ENCODE measurements at places on chromosomes 16 and 17.

DNA sequence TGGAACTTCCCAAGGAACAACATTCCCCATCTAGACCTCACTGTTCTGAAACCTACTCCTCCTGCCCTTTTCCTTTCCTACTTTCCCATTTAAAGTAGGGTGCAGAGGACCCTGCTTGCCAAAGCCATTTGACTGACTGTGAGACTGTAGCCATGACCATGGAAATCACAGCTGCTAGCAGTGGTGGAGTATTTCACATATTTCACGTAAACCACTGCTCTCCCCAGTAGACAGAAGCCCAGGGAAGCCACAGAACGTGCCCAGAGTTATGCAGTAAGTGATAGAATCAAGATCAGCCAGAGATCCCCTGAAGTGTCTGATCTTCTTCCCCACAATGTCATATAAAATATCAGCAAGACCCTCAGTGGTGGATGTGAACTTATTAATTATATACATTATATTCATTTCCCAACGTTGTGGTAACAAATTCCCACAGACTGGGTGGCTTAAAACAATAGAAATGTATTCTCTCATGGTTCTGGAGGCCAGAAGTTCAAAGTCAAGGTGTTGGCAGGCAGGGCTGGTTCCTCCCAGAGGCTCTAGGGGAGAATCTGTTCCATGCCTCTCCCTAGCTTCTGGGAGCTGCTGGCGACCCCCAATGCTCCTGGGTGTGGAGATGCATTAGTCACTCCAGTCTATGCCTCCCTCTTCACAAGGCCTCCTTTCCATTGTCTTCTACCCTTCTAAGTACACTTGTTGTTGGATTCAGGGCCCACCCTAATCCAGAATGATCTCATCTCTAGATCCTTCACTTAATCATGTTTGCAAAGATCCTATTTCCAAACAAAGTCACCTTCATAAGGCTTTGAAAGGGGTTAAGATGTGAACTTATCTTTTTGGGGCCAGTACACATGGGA, 20.7 kb upstream of the PRM1 start:
- DNase-seq: no peak

DNA sequence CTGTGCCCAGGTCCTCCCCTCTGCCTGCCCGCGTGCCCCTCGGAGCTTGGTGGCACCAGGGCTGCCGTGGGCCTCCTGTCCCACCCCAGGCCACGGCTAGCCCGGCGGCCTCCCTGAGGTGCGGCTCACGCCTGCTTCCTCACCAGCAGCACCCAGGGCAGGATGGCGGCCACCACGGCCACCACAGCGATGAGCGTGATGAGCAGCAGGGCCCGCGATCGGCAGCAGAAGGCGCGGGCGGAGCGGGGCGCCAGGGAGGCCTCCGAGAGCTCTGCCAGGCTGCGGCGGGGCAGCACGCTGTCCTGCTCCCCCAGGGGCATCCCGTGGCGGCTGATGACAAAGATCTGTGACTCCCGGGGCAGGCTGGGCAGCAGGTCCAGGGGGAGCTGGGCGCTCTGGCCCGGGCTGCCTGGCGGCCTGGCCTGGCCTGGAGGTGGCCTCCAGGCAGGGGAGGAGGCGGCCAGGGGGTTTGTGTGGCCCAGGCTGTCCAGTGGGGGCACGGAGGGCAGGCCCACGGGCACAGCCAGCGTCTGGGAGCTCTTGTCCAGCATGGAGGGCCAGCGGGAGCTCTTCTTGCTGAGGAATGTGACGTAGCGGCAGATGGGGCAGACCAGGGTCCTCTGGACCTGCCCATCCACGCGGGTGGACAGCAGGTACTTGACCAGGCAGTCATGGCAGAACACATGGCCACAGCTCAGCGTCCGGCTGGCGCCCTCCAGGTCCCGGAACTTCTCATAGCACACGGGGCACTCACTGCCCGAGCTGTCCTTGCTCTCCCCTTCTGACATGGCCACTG, 4.8 kb downstream of the RNF222 start:
- DNase-seq: no peak

DNA sequence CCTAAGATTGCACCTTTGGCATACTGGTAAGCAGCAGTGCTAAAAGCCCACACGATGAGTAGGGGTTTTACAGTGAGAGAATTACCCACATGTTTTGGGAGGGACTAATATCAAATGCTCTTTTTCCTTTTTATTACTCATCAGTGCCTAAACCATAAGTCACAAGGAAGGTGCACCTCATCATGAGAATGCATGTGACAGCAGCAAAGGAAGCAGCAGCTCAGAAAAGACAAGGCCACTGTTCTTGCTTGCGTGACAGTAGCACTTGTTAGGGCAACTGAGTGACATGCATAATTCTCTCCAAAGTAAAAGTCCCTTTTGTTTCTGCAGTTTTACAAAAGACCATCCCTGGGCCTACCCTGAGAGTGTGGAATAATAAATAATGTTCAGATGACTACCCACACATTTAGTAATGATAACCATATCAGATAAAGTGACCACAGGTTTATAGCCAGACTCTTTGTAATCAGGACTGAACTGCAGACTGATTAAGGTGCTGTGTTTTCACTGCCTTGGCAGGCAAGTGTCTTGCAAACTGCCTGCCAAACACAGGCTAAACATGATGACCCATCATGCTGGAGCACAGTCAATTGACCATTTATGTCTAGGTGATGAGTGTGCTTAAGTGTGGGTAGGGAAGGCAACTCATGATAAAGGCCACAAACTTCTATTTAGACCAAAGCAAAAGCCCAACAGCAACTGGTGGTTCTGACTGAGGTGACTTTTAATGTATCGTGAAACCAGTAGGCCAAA, 1751.4 kb downstream of the TP53TG3F start:
- DNase-seq: no peak

GRCh38 chr17:68431661-68432071, 25.6 kb downstream of the WIPI1 start:
- DNase-seq: no peak

- DNase-seq: no peak
Observed at GRCh38 chr16:75038036-75038858, 39.4 kb downstream of the ZNRF1 start.

DNA sequence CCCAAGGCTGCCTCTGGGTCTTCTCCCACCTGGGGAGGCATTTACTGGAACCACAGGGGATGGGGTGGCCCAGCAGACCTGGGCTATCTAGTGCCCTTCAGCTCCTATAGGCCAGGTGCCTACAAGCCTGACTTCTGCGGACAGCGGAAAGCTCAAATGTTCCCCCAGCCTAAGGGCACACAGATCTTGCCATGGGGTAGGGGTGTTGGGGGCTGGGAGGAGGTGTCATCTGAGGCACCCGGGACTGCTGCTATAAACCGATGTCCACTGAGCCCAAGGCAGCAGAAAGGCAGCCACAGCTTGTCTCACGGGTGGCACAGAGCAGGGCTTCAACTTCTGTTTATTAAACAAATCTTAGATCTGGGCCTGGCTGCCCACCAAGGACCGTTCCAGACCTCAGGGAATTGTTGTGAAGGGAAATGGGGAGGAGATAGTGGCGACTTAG, 3.6 kb downstream of the MYO1C start:
- no peak for DNase-seq

DNA sequence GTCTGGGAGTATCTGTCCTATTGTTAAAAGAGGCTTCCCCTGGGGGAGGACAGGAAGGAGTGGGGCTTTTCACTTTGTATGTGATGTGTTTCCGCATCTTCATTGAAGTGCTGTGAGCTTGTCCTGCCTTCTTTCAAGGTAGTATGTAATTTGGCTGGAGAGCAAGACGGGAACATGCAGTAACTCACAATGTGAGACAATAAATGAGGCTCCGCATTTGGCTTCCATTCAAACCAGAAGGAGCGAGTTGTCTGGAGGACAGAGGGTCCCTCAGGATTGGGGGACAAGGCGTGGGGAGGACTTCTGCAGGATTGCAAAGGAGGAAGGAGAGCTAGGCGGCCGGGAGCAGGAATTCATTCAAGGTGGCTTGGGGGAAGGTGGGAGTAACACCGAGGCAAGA, 203.5 kb downstream of the RBFOX3 start:
- no peak for DNase-seq

GRCh38 chr16:70526403-70526802, 2.8 kb downstream of the SF3B3 start:
- no peak for DNase-seq

GRCh38 chr17:27455914-27456680, at the start of gene KSR1:
TSS of gene KSR1 (plus strand) at chr17:27456448. CDS start at chr17:27456644, 196 bp downstream.
- DNase-seq: no peak

- peak; percentile 4 for DNase-seq
Observed at GRCh38 chr17:31394544-31394943, 3.1 kb downstream of the RAB11FIP4 start.

- no peak for DNase-seq
Observed at GRCh38 chr17:61063528-61063927, 336.1 kb upstream of the TBX2 start.

DNA sequence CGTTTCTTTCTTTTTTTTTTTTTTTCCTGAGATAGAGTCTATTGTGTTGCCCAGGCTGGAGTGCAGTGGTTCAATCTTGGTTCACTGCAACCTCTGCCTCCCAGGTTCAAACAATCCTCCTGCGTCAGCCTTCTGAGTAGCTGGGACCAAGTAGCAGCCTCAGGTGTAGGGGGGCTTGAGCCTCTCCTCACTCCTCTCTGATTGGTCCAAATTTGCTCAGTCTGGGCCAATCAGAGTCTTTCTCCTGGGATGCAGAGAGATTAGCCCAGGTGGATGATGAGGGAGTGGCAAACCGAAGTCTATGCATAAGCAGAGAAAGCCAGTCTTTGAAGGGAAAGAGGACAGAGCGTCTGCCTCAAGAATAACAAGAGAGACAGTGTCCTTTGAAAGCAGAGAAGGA, 99.0 kb downstream of the BMERB1 start:
- no peak for DNase-seq

DNA sequence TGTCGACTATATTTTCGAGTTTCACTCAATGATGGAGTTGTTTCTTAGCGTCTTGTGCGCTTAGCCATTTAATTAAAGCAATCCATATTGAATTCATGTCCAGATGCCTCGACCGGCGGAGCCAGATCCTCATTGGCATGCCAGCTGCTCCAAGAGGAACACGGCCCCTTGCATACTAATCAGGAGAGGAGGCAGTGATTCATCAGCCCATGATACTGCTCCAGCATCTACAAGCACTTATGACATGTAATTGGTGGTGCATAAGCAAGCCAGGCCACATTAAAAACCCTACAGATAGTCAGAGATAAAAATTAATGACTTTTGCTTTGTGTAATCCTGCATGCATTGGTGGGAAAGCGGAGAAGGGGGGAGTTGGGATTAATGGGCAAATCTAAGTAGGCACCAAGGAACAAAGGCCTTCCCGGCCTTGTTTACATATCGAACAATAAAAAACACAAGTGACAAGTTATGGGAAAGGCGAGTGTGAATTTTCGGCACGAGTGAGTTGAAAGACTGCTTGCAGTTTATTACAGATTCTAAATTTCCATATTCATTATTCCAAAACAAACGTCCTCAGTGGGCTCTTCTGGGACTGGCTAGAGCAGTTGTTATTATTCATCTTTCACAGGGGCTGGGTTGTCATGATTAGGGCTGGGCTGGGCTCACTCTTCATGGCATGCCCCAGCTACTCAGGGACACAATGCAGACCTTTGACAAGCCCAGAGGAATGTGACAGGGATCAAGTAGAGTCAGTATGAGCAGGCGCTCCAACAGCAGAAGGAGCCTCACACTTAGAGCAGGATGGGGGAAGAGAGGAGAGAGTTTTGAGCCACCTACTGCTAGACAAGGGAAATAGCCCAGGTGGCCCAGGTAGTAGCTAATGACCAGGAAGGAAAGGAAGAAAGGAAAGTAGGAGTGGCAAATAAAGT, 281.7 kb upstream of the ZFHX3 start:
- DNase-seq: no peak

- no peak for DNase-seq
Observed at GRCh38 chr16:13333336-13333735, 431.9 kb downstream of the SHISA9 start.

DNA sequence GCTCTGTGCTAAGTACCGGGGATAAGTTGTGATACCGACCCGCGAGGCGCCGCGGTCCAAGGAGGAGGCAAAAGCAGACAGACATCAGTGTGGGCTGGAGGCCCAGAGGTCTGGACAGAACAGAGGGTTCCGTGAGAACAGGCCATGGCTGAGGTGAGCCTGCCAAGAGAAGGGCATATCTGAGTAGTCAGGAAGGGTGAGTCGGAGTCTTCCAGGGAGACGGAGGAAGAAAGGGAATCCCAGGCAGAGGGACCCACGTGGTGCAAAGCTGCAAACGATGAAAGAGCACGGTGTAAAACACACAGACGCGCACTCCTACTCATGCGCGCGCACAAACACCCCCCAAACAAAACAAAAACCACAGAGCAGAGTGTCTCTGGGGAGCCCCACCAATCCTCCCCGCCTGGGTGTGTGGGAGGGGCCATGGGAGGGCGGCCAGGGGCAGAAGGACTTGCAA, 18.1 kb downstream of the RHBDL3 start:
- no peak for DNase-seq

DNA sequence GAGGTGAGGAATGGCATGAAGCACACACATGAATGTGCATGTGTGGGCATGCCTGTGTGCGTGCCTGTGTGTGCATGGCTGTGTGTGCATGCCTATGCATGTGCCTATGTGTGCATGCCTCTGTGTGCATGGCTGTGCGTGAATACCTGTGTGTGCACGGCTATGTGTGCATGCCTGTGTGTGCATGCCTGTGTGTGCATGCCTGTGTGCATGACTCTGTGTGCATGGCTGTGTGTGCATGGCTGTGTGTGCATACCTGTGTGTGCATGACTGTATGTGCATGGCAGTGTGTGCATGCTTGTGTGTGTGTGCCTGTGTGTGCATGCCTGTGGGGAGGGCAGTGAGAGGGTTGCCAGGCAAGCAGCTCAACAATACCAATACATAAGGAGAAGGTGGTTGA, 276.5 kb upstream of the ERCC4 start:
- no peak for DNase-seq

GRCh38 chr17:59688008-59688407, 19.2 kb downstream of the PTRH2 start:
- no peak for DNase-seq

DNA sequence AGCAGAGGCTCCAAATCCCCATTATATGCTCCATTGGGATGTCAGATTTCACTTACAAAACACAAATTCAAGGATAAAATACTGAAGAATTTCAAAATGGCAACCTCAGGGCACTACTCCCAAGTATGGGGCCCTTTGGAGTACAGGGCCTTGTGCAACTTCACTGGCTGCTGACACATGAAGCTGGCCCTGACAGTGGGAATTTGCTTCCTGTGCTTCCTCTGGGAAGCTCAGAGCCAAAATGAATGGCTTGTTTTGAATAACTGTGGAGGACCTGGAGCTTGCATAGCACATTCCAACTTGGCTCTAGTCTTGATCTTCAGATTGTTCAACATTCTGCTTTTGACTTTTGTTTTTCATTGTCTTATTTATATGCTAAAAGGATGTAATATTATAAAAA, 52.3 kb upstream of the HNF1B start:
- DNase-seq: no peak
